ENCODE measurements at places on chromosomes 7 and 10.

DNA sequence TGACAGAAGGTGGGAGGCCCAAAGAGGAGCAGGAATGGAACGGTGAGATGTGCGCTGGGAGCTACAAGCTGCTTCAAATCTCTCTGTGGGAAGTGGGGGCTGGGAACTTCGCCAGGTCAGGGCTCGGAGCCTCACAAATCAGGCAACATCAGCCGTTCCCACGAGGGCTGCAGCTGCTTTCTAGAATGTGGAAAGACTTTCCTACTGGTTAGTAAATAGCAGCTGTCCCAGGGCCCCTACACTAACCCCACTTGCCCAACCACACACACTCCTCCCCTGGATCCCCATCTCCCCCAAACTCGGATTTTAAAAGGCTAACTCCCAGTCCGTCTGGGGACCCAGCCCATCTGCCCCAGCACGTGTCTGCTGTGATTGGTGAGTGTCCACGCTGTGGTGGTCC is 40.6 kb upstream of the PITRM1 start:
- no peak for DNase-seq

- DNase-seq, result no peak
Measured at GRCh38 chr10:9685596-9685995, 1332.1 kb upstream of the CELF2 start.

DNA sequence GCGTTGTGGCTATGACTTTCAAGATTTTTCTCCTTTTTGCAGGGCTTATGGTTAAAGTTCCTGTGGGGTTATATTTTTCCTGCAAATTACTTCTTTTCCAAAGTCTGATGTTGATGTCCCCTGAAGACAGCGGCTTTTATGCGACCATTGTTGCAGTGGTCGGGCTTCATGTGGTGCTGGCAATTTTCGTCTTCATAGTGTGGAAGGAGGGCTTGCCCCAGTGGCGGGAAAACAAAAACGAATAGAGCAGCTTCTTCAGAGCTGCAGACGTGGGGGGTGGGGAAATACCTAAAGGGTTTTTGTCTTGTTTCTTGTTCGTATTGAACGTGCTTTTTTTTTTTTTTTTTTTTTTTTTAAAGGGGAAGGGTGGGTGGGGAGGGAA is 53.8 kb downstream of the MCMBP start:
- no peak for DNase-seq

- DNase-seq, result no peak
Measured at GRCh38 chr7:22757338-22757994, 30.5 kb downstream of the IL6 start.

DNA sequence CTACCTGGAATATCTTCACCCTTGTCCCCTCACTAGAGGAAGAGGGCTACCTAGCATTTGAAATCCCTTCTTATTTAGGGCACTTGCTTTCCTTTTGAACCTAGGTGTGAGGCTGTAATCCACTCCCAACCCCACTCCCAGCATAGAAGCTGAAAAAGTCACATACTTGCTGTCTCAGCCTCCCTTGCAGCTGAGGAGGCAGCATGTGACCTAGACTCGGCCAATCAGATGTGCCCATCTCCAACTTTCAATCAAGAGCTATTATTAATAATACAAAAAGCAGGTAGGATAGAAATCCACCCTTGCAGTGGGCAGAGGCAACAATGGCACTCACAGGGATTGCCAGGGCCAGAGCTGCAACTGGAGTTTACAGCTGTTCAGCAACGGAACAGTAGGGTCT is 70.7 kb downstream of the DNAJC12 start:
- DNase-seq, result no peak

- no peak for DNase-seq
Measured at GRCh38 chr10:3720228-3721019, 64.6 kb downstream of the KLF6 start.

GRCh38 chr10:30819341-30820181 is 190.0 kb upstream of the LYZL2 start:
- no peak for DNase-seq

DNA sequence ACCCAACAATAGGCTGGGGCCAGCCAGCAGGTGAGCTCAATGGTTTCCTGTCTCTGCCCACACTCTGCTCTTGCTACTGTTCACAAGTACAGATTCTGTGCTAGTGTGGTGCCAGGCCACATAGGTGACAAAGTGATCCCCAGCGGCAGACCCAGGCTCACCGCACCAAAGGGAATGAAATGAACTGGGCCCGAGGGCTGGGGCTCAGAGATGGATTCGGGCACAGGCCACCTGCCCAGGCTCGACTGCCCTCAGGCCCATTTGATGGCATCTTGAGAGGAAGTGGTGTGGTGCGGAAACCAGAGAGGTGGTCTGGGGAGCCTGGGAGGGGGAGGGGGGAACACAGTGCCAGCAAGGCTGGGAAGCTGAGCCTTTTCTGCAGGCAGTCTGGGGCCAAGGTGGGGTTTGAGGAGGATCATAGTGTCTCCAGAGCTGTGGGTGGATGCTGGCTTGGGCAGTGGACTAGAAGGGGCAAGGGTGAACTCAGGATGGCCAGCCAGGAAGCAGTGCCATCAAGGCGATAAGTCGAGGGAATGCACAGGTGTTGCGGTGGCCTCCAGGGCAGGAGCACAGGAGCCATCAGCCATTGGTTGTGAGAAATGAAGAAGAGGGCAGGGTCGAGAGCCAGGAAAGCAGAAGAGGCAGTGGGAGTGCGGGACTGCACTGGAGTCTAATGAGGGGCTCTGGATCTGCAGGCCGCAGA is 85.2 kb downstream of the ARHGAP22 start:
- no peak for DNase-seq

GRCh38 chr7:98238076-98238475 is 14.0 kb downstream of the TECPR1 start:
- no peak for DNase-seq

DNA sequence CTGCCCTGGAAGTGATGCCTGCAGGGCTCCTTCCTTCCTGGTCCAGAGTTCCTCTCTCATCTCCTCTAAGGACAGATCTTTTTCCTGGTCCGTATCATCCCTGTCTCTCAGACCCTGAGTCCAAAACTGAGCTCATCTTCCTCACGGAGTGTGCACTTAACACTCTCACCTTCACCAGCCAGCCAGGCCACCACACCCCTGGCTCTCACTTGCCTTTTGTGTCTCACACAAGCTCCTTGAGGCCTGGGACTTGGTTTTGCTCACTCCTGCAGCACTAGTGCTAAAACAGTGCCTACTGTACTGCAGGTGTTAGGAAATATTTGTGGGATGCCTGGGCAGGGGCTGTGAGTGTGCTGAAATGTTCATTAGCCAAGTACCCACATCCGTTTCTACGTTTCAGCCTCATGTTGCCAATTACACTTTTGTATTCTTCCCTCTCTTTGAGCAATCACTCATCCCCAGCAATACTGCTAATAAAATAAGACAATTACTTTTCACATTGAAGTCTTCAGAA is 21.4 kb upstream of the PARP12 start:
- DNase-seq, result no peak

DNA sequence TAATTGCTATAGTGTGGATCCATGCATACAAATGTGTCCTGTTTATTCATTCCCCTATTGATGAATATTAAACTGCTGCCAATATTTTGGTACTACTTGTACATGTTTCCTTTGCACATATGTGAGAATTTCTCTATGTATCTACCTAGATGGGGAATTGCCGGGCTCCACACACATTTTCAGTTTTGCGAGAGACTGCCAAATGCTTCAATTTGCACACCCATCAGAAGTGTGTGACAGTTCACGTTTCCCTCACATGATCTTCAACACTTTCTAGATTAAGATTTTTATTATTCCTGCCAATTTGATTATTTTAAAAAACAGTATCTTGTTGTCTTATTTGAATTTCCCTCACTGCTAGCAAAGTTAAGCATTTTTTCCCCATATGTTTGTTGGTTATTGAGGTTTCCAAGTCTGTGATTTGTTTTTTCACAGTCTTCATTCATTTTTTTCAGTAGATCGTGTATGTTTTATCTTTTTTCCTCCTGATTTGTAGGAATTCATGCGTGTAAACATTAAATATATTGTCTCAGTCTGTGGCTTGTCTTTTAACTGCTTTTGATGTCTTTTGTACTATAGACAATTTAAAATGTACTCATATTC is 2.4 kb upstream of the KLF14 start:
- no peak for DNase-seq

- no peak for DNase-seq
Measured at GRCh38 chr7:157682946-157683746, 346.3 kb downstream of the DNAJB6 start.

DNA sequence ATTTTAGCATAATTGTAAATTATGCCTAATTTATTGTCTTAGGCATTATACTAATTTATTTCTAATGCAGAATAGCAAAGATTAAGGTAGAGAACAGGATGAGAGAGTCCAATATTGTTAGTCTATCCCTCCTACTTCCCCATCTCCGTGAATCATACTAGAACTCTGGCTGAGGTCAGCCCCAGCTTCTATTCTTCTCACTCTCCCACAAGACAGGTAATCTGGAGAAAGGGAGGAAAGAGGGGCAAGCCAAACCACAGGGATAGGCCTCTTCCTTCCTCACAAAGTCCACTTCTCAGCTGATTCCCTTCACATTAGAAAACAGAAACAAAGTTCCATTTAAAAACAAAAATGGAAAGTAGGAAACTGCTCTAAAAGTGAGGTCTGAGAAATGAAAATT is 117.5 kb upstream of the LAMB4 start:
- no peak for DNase-seq

DNA sequence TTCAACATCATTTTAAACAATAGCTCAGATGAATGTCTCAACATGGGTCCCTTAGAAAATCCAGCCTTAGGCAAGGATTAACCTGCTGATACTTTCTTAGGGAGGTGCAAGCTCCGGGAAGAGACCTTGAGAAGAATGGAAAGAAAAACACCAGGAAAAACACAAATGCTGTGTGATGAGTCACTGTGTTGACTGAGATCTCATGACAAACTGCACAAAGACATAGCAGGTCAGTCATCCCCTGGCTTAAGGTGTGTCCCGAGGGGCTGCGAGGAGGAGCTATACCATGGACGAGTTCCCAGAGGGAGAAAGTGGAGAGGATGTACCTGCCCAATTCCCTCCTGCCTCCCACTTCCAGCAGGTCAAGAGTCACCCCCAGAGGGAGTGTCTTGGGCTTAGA is 98.0 kb downstream of the TEX36 start:
- DNase-seq, result no peak

DNA sequence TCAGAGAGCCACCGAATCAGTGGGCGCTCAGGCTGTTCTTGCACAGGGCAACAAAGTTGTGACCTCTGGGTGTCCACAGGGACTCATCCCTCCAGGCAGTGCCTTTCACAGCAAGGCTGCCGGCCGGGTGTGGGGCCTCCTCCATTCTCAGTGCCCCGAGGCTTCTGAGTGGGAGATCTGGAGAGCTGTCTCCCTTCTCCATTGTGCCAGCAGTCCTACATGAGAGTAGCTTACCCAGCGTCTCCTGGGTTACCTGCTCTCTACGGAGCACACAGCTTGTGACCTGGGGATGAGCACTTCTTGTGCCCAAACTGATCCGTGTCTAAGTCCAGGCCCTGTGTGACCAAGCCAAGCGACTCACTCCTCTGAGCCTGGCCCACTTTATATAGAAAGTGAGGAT is 240.9 kb upstream of the GRB10 start:
- no peak for DNase-seq

DNA sequence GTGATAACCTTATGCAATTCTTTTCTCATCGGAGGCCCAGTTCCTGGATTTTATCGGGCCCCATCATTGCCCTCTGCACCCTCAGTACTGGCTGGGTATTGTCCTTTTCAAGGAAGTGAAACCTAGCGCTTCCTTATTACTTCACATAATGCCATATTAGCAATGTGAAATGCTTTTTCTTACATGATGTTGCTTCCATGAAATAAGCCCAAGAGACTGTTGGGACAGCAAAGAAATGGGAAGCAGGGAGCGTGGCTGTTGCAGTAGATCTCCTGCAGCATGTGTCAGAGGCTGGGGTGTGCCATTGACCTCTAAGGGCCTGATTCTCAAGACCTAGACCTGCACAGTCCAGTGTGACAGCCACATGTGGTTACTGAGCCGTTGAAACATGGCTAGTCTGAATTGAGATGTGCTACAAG is 8.1 kb downstream of the CHN2 start:
- DNase-seq, result no peak

GRCh38 chr7:74572301-74572979 is 85.1 kb upstream of the GTF2I start:
- no peak for DNase-seq

- no peak for DNase-seq
Measured at GRCh38 chr10:7374795-7375194, 36.0 kb downstream of the SFMBT2 start.

DNA sequence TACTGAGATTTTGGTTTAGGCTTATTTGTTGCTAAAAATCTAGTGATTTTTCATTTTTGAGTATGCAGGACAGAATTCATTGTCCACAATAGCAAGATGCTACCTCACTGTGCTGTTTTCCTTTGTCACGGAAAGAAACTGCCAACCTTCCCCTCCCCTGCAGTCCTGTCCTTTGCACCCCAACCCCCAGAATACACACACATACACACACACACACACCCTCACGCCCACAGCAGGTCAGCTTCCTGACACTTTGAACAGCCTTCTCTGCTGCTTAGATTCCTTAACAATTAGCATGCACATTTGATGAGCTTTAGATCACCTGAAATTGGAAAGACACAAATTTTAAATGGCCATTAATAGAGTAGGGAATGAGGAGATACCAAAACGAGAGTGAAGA is 32.1 kb downstream of the ARMC3 start:
- no peak for DNase-seq

- DNase-seq, result no peak
Measured at GRCh38 chr7:156014808-156015207, 202.5 kb upstream of the SHH start.
